ENCODE measurements at places on chromosomes 16 and 17.

DNA sequence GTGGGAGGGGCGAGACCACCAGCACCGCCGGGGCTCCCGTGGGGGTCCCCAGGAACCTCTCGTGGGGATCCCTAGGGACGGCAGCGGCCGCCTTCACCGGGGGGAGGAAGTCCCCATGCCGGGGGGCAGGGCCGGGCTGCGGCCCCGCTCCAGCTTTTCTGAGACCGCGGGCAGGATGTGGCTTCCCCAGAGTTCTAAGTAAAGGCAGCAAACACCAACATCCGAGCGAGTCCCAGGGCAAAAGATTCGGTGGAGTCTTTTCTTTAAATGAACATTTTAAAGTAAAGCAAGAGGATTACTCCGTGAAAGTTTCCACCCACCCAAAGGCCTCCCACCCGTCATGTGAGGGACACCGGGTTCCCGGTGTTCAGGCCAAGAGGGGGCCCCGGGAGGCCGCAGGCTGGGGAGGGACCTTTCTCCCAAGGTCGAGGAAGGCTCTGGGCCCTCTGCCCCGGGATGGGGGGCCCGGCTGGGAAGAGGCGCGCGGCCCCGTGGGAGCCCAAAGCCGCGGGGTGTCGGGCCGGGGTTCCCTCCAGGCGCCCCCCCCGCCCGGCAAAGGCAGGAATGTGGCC is 137.2 kb upstream of the RPH3AL start:
- DNase-seq: peak; percentile 75

DNA sequence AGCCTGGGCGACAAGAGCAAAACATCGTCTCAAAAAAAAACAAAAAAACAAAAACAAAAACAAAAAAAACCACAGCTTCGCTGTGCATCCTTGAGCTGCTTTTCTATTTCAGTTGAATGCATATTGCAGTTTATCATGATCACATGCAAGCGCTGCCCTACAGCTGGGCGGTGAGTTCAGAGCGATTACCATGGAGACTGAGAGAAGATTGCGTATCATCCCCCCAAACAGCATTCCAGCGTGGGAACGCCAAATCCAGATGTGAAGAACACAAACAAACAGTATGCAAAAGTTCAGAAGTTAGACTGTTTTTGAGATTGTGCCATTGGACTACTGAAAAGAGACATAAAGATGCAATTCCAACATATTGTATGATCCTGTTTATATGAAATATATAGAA is 15.1 kb upstream of the SLC52A1 start:
- DNase-seq: no peak

GRCh38 chr17:72233986-72234385 is 113.2 kb downstream of the SOX9 start:
- no peak for DNase-seq

DNA sequence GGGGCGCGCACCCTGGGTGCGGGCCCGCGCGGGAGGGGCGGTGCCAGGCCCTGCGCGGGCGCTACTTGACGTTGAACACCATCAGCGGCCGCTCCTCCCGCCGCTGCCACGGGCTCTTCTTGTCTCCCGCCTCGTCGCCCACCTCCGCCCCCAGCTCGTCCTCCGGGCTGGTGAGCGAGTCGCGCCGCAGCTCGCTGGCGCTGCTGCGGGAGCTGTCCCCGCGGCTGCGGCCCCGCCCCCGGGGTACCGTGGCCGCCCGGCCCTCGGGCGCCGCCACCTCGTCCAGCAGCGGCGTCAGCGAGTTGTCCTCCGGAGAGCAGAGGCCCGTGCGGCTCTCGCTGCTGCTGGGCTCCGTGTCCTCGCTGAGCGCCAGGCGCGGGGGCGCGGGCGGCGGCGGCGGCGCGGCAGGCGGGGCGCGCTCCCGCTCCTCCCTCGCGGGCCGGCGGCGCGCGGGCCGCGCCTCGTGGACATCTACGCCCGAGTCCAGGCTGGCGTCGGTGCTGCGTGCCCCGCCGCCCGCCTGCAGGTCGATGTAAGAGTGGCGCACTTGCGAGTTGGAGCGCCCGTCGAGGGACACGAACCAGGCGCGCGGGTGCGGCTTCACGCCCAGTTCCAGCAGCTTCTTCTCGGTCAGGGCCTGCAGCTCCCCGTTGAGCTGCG is 8.7 kb downstream of the GRN start:
- DNase-seq: peak; percentile 21

- no peak for DNase-seq
Observed at GRCh38 chr16:65919986-65920376, 446.5 kb upstream of the CDH5 start.

GRCh38 chr17:60091109-60091508 is 12.4 kb upstream of the HEATR6 start:
- DNase-seq: no peak

- no peak for DNase-seq
Observed at GRCh38 chr17:72249441-72249840, 128.6 kb downstream of the SOX9 start.

- DNase-seq: no peak
Observed at GRCh38 chr16:75614066-75614897, 8.8 kb downstream of the ADAT1 start.

DNA sequence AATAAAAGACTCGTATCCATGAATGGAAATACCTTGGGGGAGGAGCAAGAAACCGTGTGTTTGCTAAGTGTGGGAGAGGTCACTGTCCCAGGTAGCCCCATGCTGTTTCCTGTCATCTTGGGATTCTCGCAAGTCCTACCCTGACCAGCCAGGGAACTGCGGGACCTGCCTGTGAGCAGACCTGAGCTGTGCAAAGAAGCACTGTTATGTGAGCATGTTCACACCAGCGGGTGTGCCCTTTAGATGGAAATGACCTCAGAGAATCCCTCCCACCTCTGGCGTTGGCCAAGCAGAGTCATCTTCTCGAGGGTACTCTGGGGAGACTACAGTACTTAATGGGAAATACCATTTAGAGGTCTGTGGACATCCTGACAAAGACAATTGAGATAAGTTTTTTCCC is 127.0 kb upstream of the MON1B start:
- DNase-seq: no peak

DNA sequence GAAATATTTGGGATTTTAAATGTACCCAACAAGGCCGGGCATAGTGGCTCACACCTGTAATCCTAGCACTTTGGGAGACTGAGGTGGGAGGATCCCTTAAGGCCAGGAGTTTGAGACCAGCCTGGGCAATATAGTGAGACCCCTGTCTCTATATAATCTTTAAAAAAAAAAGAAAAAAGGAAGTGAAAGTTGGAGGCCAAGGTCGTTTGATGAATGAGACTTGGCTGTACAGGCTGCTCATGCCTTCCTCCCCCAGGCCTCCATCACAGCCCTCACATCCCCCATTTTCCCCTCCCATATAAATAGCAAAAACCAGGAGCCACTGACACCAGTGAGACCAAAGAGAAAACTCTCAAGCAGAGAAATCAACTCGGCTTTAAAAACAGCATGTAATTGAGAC is 3.3 kb upstream of the CA7 start:
- no peak for DNase-seq

- no peak for DNase-seq
Observed at GRCh38 chr16:61371881-61372280, 664.4 kb downstream of the CDH8 start.

DNA sequence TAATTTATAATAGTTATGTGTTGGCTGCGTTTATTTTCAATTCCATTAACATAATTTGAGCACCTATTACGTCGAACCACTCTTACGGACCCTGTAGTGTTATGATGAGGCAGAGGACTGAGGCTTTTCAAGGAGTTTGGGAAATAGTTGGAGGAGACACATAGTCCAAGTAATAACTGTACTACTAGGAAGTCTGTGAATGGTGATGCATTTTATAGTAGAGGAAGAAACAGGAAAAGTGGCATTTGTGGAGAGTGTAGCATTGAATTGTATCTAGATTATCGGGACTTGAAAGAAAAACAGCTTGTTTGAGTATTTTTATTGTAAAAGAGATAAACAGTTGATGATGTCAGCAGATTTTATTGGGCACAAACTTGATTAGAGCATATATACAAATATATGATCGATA is 1.7 kb downstream of the NFATC3 start:
- no peak for DNase-seq

GRCh38 chr17:65062171-65062915 is 5.8 kb upstream of the GNA13 start:
- DNase-seq: no peak

DNA sequence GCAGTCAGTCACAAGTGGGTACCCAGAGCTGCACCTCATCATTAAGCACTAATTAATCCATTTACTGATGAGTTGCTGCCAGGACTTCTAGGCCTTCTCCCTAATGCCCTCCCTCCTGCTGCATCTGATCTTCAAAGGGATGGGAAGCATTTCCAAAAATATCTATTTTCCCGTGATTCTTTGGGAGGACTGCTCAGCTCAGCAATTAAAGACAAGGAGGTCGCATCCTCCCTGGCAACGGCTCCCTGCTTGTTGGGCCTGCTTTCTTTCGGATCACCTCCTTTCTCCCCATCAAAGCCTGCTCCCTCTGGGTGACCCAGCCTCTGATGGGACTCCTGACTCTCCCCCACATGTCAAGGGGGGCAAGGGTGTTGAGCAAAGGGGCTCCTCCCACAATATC is 26.0 kb upstream of the SPPL2C start:
- DNase-seq: no peak

- no peak for DNase-seq
Observed at GRCh38 chr17:360092-360750, 7.6 kb upstream of the RPH3AL start.

DNA sequence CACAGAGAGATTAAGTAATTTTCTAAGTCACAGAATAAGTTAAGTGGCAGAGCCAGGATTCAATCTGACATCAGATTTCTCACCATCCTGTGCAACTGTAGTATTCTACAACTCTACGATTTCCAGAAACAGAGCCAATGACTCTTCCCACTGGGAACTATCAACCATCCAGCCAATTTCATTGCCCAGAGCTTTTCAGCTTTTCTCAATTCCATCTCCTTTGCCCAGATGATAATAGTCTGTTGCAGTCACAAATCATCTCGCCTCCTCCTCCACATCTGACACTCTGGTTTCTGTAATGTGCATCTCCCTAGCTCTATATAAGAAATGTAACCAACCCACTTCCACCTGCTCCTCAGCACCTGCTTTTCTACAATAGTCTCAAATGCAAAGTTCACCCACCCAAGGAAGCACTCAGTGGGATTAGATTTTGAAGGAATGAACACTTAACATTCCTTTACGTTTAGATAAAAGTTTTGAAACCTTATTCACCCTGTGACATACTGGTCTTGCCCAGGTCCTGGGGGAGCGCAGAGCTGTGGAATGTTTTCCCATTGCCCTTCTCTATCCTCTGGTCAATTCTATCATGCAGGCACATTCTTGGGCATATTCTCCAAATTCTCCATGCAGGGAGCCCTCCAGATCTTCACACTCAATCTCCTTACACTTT is 167.8 kb upstream of the ASIC2 start:
- no peak for DNase-seq

DNA sequence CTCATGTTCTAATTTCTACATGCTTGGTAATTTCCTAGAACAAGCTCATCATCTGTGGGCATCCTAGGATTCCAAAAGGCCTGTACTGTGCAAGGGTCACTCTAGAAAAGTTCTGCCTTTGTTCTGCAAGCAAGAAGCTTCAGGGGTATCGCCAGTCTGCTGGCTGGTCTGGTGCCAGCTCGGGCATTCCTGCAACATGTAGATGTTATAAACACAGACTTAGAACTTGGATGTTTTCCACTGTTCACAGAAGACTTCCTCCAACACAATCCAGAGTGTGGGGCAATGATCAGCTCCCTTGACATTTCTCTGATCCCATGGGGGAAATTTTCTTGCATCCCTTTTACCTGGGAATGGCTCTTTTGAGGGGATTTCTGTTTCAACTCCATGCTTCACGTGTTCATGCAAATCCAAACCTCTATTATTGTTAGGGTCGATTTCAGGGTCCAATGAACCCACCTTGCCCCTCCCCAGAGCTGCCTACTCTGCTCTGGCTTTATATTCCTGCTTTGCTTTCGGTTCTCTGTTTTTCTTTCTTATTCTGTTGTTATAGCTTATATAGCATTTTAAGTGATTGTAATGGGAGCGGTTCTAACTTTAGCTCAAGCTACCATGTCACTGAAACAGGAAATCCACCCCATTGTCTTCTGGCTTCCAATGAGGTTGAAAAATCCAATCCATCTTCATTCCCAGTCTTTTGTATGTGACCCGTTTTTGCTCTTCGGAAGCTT is 25.3 kb downstream of the UBE2O start:
- no peak for DNase-seq

DNA sequence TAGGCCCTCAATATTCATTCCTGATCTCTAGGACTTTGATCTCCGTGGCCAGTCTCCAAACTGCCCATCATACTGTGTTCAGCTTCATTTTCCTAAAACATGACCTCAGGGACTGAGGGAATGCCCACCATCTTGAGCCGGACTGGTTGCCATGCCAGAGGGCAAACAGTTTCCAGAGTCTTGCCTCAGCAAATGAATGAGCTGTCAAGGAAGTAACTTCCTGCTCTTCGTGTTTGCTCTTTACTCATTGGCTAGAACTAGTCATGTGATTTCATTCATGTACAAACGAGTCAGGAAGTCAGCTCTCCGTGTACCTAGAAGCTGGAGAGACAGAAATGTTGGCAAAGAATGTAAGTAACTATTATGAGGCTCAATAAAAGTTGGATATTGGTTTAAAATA is 50.2 kb downstream of the ANKFN1 start:
- no peak for DNase-seq

DNA sequence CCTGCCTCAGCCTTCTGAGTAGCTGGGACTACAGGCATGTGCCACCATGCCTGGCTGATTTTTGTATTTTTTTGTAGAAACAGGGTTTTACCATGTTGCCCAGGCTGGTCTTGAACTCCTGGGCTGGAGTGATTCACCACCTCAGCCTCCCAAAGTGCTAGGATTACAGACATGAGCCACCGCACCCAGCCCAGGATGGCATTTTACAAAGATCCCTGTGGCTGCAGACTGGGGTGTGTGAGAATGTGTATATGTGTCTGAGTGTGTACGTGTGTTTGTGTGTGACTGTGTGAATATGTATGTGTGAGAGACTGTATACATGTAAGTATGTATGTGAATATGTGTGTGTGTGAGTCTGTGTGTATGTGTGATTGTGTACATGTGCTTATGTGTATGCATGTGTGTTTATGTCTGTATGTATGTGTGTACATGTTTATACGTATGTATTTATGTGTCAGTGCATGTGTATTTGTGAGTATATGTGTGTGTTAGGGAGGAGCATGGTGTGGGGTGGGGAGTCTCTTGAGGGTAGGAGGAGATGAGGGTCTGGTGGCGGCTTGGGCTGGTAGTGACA is 17.0 kb downstream of the RPTOR start:
- no peak for DNase-seq

DNA sequence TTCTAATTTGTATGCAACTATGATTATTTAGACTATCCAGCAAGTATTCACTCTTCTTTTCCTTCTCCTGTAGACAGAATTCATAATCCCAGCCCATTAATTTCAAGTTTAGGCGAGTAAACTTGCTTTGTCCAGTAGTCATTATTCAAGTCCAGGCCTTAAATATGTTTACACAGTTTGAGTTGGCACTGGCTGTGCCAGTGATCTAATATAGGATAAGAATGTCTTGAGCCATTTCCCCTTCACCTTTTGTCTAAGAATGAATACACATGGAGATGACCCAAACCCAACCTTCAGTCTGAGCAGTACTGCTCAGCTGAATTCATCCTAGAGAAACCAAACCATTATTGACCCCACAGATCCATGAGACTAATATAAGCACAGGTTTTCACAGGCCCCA is 930.4 kb upstream of the CDH8 start:
- DNase-seq: no peak
